ENCODE measurements at places on chromosomes 7 and 10.
A peak's percentile ranks its signal among the peaks of the same experiment; 100 is the strongest.

DNA sequence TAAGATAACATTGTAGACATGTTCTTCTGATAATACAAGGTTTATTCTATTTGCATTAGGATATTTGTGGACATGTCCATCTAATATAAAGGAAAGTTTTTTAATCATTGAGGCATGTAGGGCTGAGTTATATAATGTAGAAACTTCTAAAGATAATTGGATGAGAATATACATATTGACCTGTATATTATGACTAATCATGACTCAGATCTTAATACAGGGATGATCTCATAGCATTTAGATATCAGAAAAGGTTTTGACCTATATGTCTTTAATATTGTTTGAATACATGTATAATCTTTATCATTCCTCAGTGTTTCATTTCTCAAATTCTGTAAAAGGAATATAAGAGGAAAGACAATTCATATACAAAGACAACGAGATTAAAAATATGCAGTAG is 39.2 kb downstream of the CD36 start:
- DNase-seq = no peak

DNA sequence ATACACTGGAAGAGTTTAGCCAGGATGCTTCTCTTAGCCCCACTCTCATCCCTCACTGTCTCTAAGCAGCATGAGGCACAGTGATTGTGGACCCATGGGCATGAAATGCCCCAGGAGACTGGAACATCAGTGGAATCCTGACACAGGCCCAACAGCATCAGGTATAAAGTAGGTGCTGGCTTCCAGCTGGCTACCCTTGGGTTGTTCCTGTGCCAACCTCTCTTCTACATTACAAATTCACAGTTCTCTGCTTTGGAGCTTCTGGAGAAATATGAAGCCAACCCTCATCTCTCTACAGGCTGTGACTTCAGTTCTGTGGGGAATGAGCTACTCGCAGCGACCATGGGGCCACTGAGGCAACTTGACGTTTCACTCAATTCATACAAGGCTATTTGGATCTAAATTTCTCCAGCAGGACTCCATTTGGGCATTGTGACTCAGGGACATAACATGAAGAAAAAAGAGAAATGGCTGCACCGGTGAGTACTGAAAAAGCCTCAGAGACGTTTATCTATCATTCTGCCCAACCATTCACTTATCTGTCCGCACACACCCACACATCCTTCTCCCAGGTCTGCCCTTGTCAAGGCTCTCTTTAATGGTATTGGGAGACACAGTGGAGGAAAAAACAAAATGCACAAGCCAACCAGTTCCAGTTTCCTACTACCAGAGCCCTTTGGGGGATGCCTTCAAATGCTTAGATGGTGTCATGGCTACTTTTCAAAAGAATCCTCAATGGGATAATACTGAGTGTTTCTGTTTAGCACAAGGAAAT is 35.4 kb upstream of the TM9SF3 start:
- no peak for DNase-seq

DNA sequence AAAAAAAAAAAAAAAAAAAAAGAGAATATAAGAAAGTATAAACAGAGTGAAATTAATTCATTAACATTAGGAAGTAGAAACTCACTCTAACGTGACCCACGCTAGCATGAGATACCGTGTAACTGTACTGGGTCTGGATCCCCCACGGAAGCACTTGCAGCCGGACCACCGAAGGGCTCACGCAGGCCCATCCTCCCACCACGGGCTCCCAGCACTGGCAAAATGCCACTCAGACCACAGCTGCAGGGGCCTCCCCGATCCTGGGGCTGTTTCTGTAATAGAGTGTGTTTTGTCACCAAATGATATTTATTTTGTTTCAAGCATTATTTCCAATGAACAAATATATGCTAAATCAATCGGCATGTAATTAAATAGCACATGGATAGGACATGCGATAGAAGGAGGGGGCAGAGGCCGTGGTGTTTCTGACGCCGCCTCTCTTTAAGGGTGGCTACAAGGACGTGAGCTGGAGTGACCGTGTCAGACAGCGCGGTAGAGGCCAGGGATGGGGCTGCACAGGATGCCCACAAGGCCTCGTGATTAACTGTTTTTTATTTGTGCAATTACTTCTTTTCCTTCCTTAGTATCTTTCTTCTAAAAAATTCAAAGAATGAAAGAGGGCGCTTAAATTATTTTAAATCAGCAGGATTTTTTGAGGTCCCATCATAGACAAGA is 568.5 kb downstream of the PTPRN2 start:
- no peak for DNase-seq

DNA sequence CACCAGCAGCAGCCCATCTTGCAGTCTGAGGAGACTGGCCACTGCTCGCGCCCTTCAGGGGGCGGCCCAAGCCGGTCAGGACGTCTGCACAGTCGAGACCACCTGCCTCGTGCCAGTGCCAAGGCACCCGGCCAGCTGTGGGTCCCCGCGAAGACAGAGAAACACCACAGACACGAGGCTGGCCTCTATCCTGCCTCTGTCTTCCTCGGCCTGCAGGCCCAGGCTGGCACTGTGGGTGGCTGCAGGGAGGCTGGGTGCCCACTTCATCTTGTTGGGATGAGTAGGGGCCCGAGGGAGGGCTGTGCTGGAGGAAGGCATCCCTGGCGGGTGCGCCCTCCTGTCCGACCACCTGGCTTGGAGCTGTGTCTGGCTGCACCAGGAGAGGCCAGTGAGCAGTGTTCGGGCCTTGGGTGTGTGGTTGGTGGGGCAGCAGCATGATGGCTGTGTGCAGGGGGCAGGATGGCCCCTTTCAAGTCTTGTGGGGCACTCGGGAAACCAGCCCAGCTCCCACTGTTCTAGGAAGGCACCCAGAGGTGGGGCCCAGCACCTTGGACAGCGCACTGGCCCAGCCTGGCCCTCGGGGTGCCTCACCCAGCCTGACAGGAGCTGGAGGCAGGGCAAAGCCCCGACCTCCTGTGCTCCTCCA is 7.3 kb downstream of the DPYSL4 start:
- DNase-seq = no peak

GRCh38 chr10:76436981-76437380 is 1005.6 kb downstream of the LRMDA start:
- DNase-seq = no peak

GRCh38 chr10:88820748-88821401 is 18.3 kb downstream of the LIPM start:
- DNase-seq = no peak

GRCh38 chr7:7895754-7896153 is 72.8 kb upstream of the GLCCI1 start:
- no peak for DNase-seq

DNA sequence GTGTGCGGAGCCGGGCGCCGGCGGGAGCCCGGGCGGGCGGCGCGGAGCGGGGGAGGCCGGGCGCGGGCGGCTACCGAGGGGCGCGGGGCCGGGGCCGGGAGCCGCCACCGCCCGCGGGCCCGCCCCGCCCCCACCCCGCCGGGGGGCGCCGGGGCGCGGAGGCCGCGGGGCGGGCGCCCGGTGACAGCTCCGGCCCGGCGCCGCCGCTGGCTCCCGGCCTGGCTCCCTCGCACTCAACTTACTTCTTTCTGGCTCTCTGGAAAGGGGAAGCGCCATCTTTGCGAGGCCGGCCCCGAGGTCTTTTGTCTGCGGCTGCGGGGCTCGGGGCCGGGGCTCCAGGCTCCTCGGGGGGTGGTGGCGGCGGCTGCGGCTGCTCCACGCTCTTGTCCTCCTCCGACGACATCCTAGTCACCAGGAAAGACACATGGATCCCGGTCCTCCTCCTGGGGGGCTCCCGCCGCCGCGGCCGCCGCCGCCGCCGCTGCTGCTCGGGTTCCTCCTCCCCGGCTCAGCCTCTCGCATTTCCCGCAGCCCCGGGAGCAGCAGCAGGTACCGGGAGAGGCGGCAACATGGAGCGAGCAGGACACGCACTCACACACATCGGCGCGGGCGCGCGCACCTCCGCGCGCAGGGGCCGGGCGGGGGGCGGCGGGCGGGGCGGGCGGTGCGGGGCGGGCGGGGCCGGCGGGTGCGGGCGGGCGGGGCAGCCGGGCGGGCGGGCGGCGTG is at the start of gene KMT2C:
Gene KMT2C (minus strand): TSS at position 620 of the 727 bp plus-strand sequence. CDS start 217 bp downstream, at position 403.
- DNase-seq = peak; percentile 49

GRCh38 chr7:41742401-41743020 is 39.6 kb upstream of the INHBA start:
- no peak for DNase-seq

DNA sequence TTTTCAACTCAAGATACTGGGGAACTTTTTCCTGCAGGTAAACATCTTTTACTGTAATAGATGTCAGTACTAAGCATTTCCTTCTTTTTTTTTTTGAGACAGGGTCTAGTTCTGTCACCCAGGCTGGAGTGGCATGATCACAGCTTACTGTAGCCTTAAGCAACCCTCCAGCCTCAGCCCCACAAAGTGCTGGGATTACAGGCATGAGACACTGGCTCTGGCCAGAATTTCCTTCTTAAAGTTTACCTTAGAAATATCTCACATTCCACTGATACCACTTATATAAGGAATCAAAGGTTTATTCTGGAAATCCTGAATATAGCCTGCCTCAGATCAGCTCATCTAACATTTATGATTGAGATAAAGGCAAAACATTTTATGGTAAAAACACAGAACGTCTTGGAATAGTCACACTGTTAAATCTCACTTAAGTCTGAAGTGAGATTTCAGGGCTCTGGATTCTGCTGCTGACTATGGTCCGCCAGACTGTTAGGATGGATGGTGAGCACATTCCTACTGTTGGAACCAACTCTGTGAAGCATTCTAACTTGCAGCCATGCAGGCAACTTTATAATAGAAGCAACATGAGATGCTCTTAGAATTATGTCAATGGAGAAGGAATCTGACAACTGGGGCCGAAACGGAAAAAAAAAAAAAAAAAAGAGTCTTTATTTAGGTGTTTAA is 151.9 kb downstream of the ZMYND11 start:
- DNase-seq = no peak

DNA sequence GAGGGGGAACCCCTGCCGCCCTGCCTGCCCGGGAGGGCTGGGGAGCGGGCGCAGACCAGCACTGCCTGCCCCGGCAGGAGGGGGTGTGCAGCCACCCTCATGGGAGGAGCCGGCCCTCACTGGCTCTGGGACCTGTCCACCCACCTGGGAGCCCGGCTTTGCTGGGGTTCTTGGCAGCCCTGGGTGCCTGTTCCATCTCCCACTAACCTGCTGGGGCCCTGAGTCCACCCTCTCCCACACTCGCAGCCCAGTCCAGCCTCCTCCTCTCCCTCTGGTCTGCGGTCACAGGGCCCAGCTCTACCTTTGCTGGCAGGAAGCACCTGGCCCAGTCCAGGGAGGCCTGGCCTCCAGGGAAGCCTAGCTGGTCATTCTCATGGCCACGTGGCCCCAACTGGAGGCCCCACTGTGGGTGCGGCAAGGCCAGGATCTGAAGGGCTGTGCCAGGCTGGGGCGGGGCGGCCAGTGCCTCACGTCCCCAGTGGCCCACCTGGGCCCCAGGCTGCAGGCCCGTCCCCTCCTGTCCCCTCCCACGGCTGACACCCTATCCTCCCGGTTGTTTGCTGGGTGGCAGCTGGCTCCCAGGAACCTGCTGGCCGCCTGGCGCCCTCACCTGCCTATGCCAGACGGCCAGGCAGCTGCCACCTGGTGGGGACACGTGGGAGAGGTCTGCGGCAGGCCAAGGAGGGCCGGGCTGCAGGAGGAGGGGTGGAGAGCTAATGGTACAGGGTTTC is at the start of gene TMEM184A:
Gene TMEM184A (minus strand): TSS at position 393 of the 731 bp plus-strand sequence. CDS start 721 bp downstream, outside the sequence.
- DNase-seq = no peak

DNA sequence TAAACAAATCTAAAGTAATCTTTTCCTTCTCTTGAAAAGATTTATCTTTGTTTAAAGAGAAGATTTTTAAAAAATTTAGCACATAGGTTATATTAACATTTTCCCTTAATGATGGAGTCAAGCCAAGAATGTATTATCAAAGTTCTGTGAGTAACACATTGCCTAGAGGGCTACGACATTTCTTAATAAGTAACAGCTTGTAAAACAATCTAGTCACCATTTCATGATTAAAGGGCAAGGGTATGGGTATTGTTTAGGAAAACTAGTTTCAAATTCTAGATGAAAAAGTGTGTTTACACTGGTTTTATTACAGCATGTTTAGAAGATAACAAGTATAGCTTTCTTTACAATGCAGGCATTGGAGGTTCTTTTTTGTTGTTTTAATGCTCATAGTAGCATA is 28.6 kb upstream of the LAMB4 start:
- DNase-seq = no peak

- DNase-seq = no peak
These were observed 318.9 kb downstream of the IPMK start for GRCh38 chr10:57948796-57949195.

DNA sequence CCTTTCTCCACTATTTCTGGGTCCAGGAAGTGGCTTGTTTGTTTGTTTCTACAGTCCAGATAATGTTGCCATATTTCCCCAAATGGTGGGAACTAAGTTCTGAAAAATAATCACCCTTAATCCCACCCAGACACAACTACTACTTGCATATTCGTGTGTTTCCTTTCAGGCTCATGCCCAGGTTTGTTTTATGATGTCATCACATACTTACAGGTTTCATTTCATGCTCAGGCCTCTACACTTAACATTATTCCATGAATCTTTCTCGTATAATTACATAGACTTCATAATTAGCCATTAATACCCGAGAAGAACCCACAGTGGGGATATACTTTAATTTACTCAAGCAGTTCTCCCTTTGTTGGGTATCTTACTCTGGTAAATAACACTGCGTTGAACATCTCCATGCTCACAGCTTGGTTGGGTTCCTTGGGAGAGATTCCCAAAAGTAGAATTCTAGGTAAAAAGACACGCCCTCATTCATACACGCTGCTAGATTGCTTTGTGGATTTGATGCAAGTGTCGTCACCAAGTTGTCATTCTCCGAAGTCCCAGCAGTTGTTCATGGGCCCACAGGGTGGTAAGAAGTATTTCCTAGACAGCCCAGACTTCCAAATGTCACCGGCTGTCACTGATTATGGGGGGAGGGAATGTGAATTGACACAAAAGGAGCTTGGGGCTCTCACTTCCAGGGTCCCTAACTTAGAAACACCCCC is 42.6 kb downstream of the UNC5B start:
- no peak for DNase-seq

DNA sequence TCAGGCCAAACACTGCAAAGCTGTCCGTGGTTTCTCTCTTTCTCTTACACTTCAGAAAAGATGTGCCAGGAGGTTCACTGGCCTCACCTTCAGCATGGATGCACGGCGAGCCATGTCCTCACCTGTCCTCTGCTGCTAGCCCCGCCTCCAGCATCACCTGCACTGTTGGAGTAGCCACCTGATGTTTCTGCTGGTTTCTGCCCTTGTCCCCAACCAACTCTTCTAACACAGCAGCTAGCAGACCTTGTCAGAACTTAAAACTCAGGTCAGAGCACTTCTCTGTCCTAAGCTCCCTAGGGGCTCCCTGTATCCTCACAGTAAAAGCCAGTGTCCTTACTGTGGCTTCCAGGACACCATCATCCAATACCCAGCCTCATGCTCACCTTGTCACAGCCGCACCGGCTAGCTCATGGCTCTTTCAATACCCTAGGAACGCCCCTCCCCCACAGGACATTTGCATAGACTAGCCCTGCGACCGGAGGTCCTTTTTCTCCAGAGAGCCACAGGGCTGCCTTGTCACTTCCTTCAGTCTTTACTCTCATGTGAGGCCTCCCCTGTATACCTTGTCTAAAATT is 15.2 kb downstream of the PALD1 start:
- no peak for DNase-seq
